Endodermal cell (in vitro differentiated cells): ENCODE measurements at places on chromosomes 12 and 14.

- DNase-seq = no peak
These were observed 15.9 kb downstream of the PYROXD1 start for GRCh38 chr12:21453312-21453852.

- DNase-seq = peak; percentile 69
These were observed 634.1 kb downstream of the FSCB start for GRCh38 chr14:43872752-43873655.

DNA sequence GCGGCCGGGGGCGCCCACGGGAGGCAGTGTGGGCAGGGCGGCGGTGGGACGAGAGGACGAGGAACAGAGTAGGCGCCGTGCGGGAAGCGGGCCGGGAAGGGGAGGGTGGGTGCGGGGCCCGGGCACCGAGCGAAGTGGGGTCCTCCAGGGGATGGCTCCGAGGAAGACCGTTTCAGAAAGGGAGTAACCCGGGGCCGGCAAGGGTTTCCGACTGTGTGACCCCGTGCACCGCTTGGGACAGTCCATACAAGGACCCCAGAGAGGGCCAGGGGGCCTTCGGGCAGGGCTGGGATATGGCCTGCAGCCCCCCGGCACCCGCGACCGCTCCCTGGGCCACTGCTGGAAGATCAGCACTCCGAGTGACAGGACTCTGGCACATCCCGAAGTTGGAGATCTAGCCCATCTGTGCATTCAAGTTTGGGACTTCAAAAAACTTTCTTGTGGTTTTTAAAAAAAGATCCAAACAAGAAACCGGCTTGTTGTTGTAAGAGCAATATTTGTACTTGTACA lies 448 bp downstream of the TSPAN9 start:
- peak; percentile 76 for DNase-seq

- DNase-seq = no peak
These were observed 67.1 kb downstream of the CRACR2A start for GRCh38 chr12:3685830-3686229.

DNA sequence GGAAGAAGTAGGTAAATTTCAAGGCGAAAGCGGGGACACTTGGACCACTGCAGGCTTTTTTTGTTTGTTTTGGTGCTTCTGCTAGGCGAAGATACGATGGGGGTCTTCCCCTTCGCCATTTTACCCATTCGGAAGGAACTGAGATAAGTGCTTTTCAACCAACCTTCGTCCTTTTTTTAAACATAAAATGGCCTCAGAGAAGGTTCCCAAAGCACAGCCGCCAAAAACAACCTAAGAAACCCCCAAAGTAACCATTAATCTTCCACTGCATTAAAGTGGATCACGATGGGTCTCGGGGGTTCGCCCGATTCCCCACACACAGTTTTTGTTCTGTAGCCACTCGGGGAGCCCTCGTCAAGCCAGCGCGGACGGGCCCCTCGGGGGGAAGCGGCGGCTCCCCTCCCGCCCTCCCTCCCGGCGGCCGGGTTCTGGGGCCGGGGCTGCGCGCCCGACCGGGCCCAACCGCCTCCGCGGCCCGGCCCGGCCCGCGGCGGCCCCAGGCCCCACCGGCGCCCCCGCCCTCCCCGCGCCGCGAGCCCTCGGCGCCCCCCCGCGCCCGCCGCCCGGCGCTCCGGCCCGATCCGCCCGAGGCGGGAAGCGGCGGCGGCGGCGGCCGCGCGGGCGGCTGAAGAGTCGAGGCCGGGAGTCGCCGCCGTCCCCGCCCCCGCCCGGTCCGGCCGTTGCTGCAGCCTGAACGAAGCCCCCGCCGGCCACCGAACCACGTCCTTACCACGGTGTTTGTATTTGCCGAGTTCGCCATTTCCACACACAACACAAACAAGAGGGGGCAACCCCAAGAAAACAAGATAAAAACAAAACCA lies 790 bp downstream of the GTF2A1 start:
- peak; percentile 57 for DNase-seq

DNA sequence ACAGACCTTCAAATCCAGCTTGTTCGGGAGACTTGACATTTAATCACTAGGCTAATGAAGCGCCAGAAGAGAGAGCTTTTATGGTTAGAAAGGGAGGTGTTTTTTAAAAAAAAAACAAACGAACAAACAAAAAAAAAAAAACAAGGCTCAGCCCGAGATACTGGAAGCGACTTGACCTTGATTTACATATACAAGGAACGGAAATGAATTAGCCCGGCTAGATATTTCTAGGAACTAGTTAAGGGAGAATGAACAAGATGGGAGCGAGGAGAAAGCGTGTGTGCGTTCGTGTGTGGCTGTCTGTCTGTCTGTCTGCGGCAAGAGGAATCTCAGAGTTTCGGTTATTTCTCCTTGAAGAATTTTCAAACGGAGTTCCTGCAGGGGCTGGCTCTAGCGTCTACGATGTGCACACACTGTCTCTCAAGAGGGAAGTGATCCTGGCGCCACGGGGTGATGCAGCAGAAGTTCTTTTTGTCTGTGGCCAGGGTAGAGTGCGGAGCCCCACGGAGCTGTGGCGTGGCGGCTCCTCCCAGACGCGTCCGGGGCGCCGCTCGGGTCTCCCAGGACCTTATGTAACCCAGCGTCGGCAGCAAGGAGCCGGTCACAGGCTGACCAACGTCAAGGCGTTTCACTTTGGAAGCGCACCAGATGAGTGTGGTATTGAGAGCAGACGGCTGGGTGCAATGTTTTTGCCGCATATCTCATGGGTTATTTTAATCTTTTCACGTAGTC lies 18.8 kb downstream of the SOCS2 start:
- peak; percentile 84 for DNase-seq

DNA sequence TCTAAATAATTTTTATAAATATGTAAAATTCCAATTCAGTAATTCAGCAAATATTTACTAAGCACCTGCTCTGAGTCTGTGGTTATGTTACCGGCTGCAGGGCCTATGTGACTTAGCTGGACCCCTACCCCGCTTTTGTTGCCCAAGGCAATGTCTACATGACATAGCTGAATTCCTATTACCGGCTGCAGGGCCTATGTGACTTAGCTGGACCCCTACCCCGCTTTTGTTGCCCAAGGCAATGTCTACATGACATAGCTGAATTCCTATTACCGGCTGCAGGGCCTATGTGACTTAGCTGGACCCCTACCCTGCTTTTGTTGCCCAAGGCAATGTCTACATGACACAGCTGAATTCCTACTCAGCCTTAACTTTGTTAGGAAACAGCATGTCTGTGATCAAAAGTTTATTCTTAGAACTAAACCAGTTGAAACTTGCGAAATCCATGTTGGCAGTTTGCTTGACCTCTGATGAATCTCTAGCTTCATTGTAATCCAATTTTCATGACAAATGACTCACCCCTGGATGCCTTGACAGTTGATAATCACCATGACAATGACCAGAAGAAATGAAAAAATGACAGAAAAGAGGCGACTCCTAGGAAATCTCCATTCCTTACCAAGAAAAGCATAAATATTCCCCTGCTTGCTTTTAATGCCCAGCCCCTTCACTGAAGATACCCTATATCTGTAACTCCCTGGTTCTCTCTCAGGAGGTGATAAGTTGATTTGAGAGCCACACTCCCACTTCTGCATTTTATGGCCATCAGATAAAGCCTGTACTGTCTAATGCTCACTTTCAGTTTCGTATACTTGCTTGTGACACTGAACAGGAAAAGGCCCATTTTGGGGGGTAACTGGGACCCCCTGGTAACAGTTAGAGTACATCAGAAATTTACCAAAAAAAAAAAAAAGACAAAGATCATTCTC lies 148.4 kb upstream of the SYT10 start:
- DNase-seq = peak; percentile 61

- peak; percentile 47 for DNase-seq
These were observed 259.9 kb upstream of the DDHD1 start for GRCh38 chr14:53412819-53413675.

DNA sequence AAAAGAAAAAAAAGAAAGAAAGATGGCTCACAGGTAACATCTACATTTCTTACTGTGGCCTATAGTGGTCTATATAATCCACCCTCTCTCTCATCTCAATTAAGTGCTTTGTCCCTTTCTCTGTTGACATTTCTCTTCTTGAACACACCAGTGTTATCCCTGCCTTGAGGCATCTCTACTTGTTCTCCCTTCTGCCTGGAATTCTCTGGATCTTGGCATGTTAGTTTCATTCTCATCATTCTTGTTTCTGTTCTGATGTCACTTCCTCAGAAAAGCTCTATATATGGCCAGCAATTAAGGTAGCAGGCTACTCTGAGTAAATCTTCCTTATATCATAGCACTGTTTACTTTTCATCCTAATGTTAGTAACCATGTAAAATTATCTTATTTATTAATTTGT lies 155.7 kb upstream of the PDZRN4 start:
- no peak for DNase-seq
